ENCODE measurements at places on chromosomes 1 and 21. TPM values are rescaled to one million over a fixed set of nuclear protein-coding genes. Genes with fewer than 3 reads are reported as not detected.

DNA sequence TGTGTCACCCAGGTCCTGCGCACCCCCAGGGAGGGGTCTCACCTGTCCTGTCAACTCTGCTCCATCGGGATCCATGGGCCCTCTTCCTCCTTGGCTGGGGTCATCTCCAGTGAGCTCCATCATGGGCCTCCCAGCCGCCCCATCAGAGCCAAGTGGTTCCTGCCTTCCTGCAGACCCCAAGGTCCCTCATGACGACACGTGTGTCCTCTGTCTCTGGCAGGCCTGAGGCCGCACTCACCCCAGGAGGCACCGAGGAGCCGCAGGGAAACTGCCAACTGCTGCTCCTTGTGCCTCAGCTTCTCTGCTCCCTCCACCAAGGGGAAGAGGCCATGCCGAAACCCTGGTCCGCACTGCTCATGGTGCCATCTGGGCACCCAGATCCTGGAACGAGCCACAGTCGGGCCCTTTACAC, 46.8 kb downstream of the COL18A1 start:
- no peak for DNase-seq

DNA sequence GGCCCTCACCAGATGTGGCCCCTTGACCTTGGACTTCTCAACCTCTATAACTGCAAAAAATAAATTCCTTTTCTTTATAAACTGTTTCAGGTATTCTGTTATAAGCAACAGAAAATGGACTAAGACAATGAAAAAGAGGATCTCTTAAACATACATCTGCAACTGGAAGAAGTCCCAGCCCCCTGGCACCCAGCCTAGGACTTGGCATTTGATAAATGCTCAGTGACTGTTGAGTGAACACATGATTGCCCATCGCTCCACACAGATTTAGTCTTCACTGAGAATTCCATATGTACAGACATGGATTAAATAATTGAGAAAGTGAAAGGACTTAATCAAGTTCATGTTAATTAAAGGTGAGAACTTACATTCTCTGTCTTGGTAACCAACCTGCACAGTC, 344.9 kb upstream of the RUNX1 start:
- DNase-seq, result peak; percentile 55

GRCh38 chr1:207103892-207104373, at the start of gene C4BPA:
Gene C4BPA (plus strand): TSS chr1:207104233. CDS start chr1:207113026, 8,793 bp downstream.
- no peak for DNase-seq

- no peak for DNase-seq
Observed at GRCh38 chr21:17554679-17555465, 42.0 kb downstream of the CXADR start.

DNA sequence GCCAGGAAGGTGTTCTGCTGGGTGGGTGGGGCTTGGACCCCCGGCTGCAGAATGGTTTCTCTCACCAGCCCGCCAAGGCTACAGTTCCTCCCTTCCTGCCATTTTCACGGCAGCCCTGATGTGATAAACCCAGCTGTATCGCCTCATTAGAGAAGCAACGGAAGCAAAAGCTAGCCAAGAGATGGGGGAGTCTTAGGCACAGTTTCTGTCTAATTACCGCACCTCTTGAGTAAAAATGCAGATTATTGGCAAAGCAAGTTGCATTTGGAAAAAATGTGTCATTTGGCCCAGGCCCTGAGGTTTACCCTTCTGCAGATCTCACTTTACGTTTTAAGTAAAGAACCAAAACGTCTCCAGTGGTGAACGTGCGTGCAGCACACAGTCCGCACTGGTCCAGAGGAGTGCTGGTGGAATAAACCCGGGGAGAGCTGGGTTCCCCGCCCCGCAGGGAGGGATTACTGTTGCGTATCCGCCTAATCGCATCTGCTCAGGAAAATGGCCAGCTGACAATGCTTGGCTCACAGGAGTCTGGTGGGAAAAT, 109.9 kb downstream of the GALNT2 start:
- peak; percentile 90 for DNase-seq

GRCh38 chr1:86875722-86876121, 38.2 kb downstream of the SELENOF start:
- DNase-seq, result no peak

DNA sequence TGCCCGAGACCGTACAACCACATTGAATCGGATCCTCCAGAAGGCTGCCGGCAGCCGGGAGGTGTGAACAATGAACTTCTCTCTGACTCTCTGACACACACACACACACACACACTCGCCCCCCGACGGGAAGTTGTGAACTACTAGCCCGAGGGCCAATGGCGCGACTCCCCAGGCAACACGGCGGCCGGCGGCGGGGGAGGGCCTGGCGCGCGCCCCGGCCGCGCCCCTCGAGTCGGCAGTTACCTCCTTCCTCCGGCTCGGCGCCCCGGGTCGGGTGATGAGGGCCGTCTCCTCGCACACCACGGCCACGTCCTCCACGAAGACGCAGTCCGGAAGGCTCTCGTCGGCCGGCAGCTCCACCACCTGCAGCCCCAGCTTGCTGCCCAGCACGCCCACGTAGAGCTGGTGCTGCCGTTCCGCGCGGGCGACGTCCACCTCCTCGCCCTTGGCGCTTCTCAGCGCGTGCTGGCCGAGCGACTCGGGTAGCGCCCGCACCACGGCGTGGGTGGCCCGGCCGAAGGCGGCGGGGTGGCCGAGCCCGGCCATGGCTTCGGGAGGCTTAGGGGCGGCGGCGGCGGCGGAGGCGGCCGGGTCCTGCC, 361 bp downstream of the DDAH1 start:
- peak; percentile 87 for DNase-seq

DNA sequence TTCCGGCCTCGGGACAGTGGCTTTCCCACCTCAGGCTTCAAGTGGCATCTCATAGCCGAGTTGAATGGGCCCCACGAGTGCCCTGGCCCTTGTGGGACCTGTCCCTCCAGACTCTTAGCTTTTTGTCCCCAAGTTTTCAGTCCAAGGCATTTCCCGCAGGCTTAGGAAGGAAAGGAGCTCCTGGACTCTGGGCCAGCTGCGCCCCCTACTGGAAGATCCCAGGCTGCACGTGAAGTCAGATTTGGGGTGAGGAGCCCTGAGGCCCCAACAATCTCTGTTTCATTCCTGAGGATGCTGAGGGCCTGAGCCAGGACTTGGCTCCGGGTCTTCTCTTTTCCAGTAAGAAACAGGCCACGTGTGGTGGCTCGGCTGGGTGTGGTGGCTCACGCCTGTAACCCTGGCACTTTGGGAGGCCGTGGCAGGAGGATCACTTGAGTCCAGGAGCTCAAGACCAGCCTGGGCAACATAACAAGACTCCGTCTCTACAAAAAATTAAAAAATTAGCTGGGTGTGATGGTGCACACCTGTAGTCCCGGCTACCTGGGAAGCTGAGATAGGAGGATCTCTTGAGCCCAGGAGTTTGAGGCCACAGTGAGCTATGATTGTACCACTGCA, 67.4 kb downstream of the ARHGEF10L start:
- peak; percentile 41 for DNase-seq

OR6K3 gene
- total RNA-seq, result not detected

NTRK1 gene
- total RNA-seq, result not detected

GUCA2B gene
- total RNA-seq, result not detected

NRDC gene
- 113 TPM for total RNA-seq

CYB561D1 gene
- 2.2 TPM for total RNA-seq

SLAMF6 gene
- total RNA-seq, result not detected

Data from MG63 (cell line).